NCI-H1417 treated with DMSO at 0.1 percent for 48 hours (cell line): ENCODE measurements at places on chromosomes 13 and 19.
A peak's percentile ranks its signal among the peaks of the same experiment; 100 is the strongest.

DNA sequence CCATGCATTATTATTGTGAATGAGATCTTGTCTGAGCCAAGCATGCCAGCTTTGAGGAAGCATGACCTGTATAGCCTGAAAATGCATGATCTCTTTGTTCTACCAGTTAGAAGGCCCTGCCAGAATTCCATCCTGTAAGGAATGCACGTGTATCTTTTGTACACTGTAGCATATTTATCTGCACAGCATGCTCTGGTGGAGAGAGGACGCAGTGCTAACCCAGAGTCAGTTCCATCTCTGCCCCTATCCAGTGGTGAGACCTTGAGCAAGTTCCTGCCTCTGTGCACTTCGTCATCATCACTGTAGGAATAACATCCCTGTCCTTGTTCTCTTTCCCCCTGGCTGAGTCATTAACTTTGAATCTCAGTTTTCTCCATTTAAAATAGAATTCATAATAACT is 233.8 kb downstream of the SLC7A1 start:
- DNase-seq: no peak

- no peak for DNase-seq
Measured at GRCh38 chr13:80340651-80341100, 250 bp downstream of the SPRY2 start.

- DNase-seq: no peak
Measured at GRCh38 chr19:45901432-45901911, 941 bp downstream of the MYPOP start.

DNA sequence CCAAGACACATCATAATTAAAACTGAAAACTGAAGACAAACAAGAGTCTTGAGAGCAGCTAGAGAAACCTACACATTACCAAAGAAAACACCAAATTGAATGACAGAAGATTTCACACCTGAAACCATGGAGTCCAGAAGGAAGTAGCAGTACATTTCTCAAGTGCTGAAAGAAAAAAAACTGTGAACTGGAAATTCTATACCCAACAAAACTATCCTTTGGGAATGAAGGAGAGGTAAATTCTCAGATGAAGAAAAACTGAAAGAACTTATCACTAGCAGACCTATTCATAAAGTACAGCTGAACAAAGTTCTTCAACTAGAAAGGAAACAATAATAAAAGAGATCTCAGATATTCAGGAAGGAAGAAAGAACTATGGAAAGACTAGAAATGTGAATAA is 198.7 kb upstream of the ZNF507 start:
- no peak for DNase-seq

DNA sequence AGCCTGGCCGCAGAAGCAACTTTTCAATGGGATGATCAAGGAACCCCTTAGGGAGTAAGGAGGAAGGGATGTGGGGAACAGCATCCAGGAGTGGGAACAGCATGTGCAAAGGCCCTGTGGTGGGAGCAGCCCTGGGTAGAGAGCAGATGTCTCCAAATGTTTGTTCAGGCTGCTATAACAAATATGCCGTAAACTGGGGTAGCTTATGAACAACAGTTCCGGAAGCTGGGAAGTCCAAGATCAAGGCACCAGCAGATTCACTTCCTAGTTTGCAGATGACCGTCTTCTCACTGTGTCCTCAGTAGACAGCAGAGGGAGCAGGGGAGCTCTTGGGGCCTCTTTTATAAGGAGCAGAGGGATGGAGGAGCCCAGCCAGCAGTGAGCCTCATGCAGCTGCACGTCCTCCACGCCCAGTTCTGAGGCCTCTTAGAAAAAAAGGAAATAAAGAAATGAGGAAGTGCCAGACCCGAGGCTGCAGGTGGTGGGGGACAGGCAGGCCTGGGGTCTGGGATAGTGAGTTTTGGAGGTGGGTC is 4.2 kb upstream of the LRRC25 start:
- DNase-seq: no peak

- DNase-seq: no peak
Measured at GRCh38 chr13:40494513-40494912, 171.9 kb downstream of the FOXO1 start.

GRCh38 chr19:16070366-16070990 is 5.8 kb upstream of the TPM4 start:
- DNase-seq: no peak

- no peak for DNase-seq
Measured at GRCh38 chr13:48583859-48584311, 51.0 kb upstream of the RCBTB2 start.

GRCh38 chr19:55675661-55676354 is 782 bp downstream of the EPN1 start:
- no peak for DNase-seq

DNA sequence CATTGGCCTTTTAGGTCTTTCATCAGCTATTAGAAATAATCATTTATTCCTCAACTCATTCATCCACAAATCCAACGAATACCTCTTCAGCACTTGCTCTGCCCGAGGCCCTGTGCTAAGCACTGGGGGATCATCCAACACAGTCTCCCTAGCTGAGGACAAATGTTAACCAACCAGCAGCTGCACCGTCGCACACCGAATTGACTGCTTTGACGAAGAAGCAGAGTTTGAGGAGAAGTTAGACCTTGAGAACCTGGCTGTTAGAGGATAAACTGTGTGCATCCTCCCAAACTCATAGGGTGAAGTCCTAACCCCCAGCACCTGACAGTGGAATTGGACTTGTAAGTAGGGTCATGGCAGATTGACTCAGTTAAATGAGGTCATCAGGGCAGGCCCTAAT is 170.9 kb downstream of the USP12 start:
- DNase-seq: no peak

GRCh38 chr13:43785650-43786471 is 911 bp downstream of the ENOX1 start:
- DNase-seq: no peak

- peak; percentile 22 for DNase-seq
Measured at GRCh38 chr13:97018029-97018819, 23.9 kb upstream of the OXGR1 start.

DNA sequence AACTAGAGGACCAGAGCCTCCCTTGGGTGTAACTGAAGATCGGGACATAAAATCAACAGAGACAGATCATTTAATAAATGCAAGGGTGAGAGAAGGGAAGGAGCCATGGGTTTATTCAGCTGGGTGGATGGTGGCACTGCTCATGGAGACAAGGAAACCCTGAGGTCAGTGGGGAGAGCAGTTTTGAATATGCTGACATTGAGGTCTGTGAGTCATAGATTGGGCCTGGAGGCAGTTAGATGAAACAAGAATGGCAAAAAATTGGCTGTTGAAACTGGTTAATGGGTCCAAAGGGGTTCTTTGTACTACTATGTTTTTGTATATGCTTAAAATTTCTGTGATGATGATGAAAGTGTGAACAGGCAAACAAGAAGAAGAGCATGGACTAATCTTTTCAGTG is 5.1 kb upstream of the GTF3A start:
- DNase-seq: no peak

DNA sequence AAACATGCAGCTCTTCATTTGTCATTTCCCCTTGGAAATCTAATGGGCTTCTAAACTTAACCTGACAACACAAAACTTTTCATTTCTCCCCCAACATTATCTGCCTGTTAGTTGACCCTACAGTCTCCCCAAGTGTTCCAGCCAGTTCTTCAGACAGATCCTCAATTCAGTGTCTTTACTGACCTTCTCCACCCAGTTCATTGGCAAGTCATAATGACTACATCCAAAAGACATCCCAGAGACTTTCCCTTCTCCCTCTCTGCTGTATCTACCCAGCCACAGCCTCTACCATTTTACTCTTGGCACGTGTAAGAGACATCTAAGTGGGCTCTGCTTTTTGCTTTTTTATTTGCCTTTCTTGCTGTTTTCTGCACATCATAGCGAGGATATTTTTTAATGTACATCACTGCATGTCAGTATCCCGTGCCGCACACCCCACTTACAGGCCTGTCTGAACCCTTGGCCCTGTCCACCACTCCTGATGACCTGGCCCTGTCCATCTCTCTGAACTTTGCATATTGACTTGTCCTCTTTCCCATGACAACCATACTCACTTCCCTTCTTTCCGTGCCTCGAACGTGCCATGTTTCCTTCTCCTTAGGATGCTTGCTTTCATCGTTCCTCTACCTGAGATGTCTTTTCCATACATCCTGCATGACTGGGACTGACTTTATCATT is 391.9 kb downstream of the IRS2 start:
- DNase-seq: no peak

GRCh38 chr13:113776231-113777125 is 17.5 kb downstream of the TMEM255B start:
- no peak for DNase-seq
